Left lobe of liver (tissue), 2 donors: ENCODE measurements at places on chromosomes 3 and 15. TPM values are rescaled to one million over a fixed set of nuclear protein-coding genes. Genes with fewer than 3 reads are reported as not detected.

DNA sequence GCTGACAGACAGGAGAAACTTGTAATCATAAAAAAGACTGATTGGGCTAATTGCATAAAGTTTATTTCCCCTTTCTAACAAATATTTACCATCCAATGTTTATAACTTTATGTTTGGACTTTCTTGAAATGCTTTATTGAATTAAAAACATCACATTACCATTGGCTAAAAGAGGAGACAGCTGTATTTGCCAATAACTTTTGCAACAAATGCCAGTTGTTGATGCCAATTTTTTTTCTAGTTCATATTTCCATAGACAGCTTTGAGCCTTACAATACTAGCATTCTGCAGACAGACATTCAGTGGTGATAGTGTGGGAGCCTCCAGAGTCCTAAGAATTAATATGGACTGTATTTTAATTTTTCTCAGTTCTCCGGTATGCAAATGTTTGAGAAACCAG is 198.4 kb downstream of the ADAMTS17 start:
- no peak for DNase-seq

- no peak for DNase-seq
Measured at GRCh38 chr3:18016366-18016765, 273.9 kb upstream of the TBC1D5 start.

DNA sequence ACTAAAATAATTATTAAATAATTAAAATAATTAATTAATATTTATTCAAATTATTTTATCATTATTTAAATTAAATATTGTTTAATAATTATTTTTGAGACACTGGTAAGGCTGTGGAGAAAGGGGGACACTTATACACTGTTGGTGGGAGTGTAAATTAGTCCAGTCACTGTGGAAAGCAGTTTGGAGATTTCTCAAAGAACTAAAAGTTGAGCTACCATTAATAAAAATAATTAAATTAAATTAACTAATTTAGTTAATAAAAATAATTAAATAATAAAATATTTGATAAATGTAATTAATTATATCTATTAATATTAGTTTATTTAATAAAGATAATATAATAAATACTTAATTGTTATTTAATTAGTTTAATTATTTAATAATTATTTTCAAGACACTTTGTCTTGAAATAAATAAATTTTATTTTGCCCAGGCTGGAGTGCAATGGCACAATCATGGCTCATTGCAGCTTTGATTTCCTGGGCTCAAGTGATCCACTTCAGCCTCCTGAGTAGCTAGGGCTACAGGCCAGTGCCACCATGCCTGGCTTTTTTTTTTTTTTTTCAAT is 16.4 kb upstream of the TNIK start:
- DNase-seq, result no peak

DNA sequence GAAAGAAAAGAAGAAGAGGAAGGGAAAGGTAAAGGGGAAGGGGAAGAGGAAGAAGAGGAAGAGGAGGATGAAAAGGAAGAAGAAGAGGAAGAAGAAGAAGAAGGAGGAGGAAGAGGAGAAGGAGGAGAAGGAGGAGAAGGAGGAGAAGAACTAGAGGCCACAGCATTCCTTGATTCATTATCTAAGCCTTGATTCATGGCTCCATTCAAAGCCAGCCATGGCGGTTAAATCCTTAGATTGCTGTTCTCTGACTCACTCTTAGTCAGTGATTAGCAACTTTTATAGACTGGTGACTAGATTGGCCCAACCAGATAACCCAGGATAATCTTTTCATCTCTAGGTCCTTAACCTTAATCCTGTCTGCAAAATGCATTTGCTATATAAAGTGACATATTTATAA is 47.6 kb downstream of the OSTN start:
- no peak for DNase-seq

- DNase-seq, result no peak
Measured at GRCh38 chr3:140914384-140914945, 27.2 kb upstream of the SLC25A36 start.

GRCh38 chr3:153970741-153971347 is 150.3 kb upstream of the ARHGEF26 start:
- no peak for DNase-seq

- no peak for DNase-seq
Measured at GRCh38 chr3:64321747-64322146, 96.5 kb upstream of the PRICKLE2 start.

DNA sequence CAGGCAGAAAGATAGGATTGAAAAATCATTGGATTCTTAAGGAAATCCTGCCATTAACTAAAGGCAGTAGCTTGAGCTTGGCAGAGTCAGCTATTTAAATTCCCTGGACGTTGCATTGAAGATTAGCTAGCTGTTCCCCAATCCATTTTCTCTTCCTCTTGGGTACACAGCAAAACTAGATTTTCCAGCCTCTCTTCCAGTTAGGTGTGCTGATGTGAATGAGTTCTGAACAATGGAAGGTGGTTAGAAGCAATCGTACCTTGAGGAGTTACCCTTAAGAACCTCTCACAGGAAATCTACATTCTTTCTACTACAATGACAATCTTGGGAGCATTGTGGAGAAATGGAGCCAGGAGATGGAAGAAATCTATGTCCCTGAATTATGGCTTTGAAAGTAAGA is 383.2 kb upstream of the TBL1XR1 start:
- DNase-seq, result no peak

DNA sequence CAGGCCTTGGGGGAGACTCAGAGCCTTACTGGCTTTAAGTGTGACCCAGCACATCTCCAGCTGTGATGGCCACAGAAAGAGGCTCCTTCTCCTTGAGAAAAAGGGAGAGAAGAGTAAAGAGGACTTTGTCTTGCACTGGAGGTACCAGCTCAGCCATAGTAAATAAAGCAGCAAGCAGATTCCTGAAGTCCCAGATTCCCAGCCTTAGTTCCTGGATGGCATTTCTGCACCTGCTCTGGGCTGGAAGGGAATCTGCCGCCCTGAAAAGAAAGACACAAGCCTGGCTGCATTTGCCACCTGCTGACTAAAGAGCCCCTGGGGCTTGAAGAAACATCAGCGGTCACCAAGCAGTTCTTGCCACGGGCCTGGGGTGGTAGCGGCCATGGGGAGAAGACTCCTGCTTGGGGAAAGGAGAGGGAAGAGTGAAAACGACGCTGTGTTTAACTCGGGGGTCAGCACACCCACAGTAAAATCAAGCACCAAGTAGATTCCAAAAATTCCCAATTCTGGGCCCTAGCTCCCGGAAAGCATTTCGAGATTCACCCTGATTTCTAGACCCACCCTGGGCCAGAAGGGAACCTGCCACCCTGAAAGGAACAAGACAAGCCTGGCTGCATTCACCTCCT is 24.2 kb upstream of the TNK2 start:
- peak; percentile 35 for DNase-seq

DNA sequence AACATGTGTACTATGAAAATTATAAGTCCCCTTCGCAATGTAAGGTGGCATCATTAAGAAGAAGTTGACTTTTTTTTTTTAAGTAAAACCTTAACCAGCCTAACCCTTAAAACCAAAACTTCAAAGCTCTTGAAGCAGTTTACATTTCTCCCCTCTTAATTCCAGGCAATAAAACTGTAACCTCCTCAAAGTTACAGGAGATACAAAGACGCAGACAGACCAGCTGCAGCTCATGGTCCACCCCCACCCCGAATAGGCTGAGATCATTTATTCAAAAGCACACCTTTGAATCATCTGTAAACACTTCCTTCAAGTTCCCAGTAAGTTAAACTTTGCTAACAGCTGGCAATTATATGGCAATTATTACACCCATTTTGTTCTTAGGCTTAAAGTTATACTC is 414.5 kb downstream of the ERC2 start:
- DNase-seq, result no peak

- no peak for DNase-seq
Measured at GRCh38 chr3:13288732-13289718, 131.1 kb downstream of the NUP210 start.

- DNase-seq, result no peak
Measured at GRCh38 chr15:39948817-39949216, 14.9 kb downstream of the EIF2AK4 start.

- DNase-seq, result no peak
Measured at GRCh38 chr3:100277255-100277800, 16.5 kb downstream of the TBC1D23 start.

- peak; percentile 69 for DNase-seq
Measured at GRCh38 chr3:184417619-184418327, 37.9 kb downstream of the CHRD start.

GRCh38 chr3:8886546-8886945 is 76.7 kb downstream of the RAD18 start:
- DNase-seq, result no peak

DNA sequence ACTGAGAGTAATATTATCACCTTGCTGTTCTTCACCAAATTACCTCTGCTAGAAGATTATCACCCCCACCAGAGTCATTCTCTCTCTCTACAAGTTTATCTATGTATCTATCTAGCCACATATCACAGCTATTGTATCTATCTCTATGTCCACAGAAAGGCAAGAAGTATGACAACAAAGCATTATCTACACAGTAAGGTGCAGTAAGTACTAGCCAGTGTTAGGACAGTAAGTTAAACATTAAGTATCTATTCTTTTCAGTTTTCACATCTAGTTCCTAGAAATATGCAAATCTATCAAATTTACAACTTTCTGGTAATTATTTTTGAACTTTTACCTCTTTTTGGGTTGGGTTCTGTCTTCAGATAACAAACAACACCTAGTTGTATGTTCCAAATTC is 26.5 kb upstream of the XXYLT1 start:
- no peak for DNase-seq

GRCh38 chr3:29169451-29169850 is 111.4 kb upstream of the RBMS3 start:
- no peak for DNase-seq

DNA sequence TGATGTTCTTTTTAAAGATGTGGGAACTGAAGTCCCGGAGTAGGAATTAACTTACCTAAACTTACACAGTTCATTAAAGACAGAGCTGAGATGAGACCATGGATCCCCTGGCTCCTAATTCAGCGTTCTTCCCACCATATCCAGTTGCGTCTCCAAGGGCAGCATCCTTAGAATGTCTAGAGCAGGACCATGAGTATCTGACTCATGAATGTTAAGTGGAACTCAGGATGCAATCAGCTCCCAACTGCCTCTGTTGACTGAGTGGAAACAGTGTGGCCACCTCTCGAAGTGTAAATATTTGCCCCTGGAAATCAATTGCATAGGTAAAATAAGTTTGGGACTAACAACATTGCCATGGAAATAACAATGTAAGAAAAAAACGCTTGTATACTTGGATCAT is 2.5 kb downstream of the SNTN start:
- DNase-seq, result no peak

DNA sequence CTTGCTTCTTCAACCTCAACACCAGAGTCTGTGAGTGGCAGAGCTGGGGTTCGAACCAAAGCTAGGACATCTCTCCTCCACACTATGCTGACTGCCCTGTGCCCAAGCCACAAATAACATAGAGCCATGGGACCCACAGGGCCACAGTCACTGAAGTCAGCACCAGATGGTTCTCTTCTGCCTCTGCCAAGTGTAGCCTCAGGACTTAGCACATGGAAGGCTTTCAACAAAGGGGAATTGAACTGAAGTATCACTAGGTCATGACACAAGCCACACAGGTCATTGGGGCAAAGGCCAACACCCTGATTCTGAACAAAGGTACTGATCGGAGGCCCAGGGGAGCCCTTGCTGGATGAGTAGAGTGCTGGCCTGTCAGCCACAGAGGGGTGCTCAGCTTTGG is 83.6 kb downstream of the BDH1 start:
- peak; percentile 90 for DNase-seq

GRCh38 chr3:12198301-12198700 is 39.6 kb upstream of the TIMP4 start:
- DNase-seq, result no peak

GRCh38 chr3:94049267-94049666 is 13.4 kb downstream of the DHFR2 start:
- no peak for DNase-seq

GRCh38 chr15:83435202-83435601 is 11.9 kb upstream of the SH3GL3 start:
- DNase-seq, result no peak

Gene GOLGA8K
- total RNA-seq, result 0.40 TPM

Gene FGF7
- total RNA-seq, result 0.30 TPM

Gene TNIK
- 4.0 TPM for total RNA-seq

Gene ACTC1
- not detected for total RNA-seq

Gene AQP9
- 159 TPM for total RNA-seq

Gene MOBP
- total RNA-seq, result not detected

Gene DPPA2
- total RNA-seq, result not detected

Gene SCN11A
- 0.15 TPM for total RNA-seq
